ENCODE measurements at places on chromosomes 3 and 15.
A peak's percentile ranks its signal among the peaks of the same experiment; 100 is the strongest.

DNA sequence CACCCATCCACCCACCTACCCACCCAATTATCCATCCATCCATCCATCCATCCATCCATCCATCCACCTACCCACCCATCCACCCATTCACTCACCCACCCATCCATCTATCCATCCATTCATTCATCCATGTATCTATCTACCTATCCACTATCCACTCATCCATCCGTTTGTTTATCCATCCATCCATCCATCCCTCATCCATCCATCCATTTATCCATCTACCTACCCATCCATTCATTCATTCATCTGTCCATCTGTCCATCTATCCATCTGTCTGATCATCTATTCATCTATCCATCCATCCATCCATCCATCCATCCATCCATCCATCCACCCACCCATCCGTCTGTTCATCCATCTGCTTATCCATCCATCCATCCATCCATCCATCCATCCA is 65.7 kb downstream of the FBLN2 start:
- no peak for DNase-seq

- DNase-seq: no peak
Measured at GRCh38 chr15:75446151-75446550, 5.3 kb downstream of the SIN3A start.

GRCh38 chr15:92751528-92751927 is 96.0 kb upstream of the FAM174B start:
- peak; percentile 75 for DNase-seq

- no peak for DNase-seq
Measured at GRCh38 chr3:149850787-149851584, 38.0 kb downstream of the RNF13 start.

DNA sequence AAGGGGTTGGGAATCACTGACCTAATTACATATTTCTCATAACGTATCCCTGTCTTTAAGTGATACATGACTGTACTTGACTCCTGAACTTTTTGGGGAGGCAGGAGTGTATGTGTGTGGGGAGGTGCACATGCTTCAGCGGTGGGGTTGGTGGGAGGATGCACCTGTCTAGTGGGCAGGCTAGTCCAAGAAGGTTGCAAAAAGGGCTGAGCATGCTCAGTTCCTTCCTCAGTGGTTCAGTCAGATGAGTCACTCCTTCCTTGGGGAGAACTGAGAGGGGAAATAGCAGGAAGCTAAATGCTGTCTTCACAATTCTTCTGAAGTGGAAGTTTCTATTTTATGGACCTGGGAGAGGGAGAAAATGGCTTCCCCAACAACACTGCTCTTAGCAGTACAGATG is 24.6 kb upstream of the AP4E1 start:
- DNase-seq: no peak

Measured in large intestine (tissue), 12 donors.